SK-N-MC (cell line): ENCODE measurements at places on chromosomes 1 and 21.

DNA sequence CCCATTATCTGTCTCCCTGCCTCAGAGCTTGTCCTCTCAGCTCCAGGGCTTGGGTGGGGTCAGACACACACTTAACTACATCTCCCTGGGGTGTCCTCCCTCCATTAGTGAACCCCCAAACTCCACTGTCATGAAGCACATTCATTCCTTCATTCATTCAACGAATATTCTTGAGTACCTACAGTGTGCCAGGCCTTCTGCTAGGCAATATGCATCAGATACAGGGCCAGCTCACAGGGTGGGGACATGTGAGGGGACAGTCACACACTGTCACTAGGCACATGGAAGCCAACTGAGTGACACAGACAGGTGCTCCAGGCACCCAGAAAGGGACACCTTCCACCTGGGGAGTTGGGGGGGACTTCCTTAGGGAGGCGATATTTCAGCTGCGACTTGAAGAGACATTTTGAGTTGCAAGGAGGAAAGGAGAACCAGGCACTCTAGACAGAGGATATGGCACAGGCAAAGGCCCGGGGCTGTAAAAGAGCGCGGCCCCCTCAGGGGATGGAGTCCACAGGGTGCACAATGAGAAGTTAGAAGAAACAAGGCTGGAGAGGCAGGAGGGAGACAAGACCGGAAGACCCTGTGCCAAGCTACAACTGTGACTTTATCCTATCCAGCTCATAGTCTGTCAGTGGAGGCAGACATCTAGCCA, 8.7 kb upstream of the S100A8 start:
- no peak for DNase-seq

DNA sequence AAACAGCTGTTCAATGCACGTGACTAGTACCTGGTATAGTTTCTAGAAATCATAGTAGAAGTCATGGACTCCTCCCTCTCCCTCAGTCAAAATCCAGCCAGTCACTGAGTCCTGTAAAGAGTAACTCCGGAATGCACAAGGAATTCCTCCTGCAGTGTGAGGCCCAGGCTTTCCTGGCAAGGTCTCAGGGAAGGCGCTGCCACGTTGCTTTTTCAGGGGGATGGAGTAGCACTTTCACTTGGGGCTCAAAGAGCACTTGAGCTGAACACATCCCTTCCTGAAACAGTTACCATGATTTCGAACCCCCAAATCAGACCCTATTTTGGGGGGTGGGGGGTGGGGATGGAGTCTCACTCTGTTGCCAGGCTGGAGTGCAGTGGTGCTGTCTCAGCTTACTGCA, 26.4 kb upstream of the LRRC8D start:
- no peak for DNase-seq

DNA sequence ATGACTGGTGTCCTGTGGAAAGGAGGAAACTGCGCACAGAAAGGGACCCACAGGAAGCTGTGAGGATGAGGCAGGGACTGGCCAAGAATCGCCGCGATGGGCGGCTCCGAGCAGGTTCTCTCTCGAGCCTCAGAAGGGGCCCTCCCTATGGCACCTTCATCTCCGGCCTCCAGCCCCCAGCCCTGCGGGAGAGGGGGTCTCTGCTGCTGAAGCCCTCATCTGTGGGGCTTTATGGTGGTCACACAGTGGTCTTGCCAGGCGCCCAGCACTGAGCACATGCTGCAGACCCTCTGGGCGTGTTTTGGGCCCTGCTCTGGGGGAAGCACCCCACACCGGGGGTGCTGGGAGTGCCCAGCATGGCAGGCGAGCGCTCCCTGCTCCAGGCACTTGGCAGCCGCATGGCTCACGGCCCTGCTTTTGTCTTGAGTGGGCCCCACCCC, 86.6 kb upstream of the ACTRT2 start:
- DNase-seq: no peak

DNA sequence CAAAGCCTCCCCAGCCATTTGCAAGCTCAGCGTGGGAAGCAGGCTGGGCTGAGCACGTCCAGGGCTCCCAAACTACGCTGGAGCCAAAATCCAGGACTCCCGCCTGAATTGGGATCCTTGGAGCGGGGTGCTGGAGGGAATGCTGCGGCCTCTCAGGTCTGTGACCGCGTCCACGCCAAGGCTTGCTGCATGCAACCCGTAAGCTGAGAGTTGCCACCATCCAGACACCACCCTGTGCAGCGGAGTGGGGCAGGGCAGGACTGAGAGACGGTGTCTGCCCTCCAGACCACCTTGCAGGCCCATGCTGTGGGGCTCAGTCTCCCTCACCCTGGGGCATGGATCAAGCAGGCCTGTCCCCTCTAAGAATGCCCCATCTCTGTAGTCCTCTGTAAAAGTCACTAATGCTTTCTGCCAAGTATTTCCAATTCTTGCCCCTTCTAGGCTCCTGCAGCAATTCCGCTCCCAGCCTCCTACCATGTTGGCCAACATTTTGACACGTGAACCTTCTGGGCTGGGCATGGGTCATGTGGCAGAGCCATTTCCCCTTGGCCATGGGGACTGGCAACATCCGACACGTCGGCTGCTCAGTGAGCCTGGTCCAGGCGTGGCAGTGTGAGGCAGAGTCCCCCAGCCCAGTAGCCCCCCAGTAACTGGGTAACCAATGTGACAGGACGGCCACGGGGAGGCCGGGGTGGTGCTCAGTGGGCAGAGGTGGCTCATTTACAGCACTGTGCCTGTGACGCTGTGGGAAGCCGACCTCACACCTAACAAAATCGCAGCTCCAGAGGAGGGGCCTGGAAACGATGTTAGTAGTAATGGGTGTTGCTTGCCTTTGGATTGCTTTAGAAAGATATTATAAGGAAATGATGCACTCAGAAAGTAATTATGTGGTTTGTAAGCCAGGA, 57.9 kb upstream of the PDE9A start:
- DNase-seq: no peak
